ENCODE measurements at places on chromosomes 11 and 22.

DNA sequence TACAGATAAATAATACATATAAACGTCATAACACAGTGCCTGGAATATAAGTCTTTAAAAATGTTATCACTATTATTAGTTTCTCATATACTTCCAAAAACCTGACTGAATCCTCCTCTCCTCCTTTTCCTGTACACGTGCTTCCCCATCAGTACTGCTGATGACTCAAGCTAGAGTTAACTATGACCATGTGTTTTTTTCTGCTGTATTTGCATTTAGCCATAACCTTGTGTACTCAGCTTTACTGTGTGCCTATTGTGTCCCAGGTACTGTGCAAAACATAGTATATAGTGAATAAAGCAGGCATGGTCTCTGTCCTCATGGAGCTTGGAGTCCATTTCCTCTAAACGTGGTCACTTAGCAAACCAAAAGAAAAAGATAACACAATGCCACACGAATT, 56.5 kb upstream of the ARHGAP32 start:
- DNase-seq: no peak

DNA sequence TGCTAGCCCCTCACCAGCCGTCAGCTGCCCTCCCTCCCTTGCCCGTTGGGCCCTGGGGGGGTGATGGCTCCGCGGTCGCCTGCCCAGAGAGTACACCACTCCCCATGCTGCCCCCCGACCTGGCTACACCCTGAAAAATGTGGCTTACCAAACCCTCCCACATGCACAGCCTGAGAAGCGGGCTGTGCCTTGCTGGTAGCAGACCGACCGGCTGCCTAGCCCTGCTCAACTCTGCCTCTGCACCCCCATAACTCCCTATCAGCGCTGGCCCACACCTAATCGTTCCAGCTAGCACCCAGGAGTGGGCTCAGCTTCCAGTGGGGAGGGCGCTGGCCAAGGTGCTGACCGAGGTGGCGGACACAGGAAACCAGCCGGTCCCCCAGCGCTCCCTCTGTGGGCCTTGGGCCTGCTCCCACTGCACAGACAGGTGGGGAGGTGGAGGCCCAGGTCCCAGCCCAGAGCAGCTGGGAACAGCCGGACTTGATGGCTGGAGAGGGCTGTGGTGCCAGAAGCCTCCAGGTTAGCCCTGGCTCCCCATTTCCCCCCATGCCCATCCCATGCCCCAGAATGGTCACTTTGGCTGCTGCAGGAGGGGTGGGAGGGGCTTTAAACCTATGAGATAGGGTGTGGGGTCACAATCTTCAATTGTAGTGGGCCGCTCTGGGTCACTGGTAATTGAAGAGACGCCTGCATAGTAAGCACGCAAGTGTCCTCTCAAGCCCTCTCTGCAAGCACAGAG, 32.1 kb upstream of the PRODH start:
- DNase-seq: no peak

DNA sequence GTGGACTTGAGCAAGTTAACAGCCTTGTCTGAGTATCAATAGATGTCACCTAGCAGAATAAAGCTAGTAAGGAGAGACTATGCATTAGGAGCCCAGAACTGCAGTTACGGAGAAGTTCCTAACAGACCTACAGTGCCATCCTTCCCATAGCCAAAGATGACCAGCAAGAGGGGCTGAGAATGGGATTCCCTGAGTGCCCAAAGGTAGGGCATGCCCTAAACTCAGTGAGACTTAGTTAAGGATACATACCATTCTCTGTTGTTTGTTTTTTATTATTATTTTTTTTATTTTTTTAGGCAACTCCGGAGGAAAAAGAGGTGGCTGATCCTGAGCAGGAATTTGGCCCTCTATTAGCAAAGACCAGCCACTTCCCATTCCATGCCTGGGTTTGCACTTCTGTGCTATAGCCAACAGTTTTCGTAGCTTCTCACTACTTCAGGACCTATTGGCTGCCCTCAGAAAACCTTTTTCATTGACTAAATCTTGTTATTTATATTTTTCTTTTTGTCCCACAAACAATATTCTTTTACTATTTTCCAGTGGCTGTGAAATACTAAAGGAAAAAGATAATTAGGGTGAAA, 33.3 kb upstream of the CCDC34 start:
- DNase-seq: no peak

- DNase-seq: no peak
These were observed 179.9 kb downstream of the DBX1 start for GRCh38 chr11:19980388-19980787.

DNA sequence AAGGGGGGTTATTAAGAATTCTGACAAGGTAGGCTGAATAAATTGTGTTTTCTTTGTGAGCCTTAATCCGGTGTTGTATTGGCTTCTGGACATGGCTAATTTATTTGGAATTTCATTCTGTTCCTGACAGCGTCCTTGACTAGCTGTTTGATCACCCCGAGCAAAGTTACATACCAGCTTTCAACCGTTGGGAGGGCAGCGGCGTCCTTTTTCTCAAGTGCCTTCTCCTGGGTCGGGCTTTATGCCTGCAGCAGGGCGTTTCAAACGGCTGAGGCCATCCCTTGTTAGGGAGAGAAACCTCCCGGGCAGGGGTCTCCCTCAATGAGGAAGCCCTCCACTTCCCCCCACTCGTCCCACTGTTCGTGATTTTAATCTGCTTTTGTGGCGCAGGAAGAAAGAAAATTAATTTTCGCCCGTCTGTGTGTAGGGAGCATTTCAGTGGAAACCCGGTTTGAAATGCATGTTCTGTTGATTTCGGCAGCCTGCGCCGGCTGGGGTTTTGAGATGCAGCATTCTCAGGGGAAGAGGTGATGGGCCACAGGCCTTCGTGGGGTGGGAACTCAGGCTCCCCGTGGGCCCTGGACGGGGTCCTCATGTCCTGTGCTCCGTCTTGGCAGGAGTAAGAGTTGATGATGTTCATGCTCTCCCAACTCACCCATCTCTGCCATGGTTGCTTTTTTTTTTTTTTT, 2.9 kb upstream of the SMIM38 start:
- no peak for DNase-seq

DNA sequence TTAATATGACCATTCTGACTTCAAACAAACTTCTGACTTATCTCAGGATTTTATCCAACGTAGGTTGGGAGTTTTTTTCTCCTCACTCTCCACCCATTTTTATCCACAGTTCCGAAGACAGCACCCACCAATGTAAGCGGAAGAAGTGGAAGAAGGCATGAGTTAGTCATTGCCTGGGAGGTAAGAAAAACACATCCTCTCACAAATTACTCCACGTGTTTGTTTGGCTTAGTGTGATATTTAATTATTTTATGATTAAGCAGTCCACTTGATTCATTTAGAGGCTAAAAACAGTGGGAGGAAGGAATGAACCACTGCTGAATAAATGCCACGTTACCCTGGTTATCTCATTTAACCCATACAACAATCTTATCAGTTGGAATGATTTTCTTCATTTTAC, 389.6 kb upstream of the ARHGAP42 start:
- DNase-seq: no peak

DNA sequence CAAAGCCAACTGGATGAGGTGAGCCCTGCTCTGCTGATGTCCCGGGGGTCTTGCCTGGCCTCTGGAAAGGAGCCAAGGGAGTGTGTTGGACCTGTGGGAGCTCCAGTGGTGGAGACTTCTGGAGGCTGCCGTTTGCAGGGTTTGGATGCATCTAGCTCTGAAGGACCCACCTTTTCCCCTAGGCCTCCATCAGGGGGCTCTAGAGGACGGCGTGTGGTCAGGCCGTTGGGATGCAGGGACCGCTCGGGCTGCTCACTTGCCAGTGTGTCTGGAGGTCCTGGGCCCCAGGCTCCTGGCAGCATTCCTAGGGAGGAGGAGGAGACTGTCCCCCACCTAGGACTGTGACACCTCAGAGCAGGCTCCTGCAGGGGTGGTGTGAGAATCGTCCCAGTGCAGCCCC, 58.3 kb downstream of the PRDM11 start:
- DNase-seq: no peak

DNA sequence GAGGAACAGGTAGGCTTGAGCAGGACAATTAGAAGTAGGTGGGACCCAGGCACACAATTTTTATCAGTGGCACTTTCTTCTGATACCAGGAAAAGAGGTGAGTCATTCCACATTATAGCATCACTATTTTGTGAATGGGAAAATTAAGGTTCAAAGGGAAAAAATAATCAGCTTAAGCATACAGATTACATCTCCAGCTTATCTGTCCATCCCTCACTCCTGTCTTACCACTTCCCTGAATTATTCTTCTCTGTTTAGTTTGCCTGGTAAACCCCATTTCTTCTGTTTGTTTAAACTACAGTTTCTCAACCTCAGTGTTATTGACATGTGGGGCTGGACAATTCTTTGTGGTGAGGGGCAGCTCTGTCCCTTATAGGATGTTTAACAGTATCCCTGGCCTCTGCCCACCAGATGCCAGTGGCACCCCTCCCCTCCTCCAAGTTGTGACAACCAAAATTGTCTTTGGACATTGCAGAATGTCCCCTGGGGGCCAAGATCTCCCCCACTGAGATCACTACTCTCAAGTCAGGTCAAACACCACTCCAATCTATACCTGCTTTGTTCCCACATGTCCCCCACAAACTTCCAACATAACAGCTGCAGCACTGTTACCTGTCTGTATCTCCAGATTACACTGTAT, 8.5 kb upstream of the XBP1 start:
- no peak for DNase-seq

DNA sequence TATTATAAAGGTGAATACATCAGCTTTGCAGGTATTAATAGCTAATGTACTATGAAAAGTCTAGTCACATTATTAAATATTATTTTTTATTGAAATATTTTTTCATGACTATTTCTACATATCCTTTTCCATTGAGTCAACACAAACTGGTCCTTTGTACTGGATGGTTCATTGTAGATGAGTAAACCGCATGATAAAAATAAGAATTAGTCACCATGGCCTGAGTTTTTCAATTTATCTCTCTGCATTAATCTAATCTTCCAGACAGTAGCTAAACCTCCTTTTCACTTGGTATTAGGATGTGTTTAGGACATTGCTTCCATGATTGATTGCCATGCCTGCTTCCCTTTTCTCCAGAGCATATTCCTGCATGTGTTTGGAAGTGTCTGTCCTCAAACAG, 439.4 kb upstream of the ARHGAP42 start:
- DNase-seq: no peak

- DNase-seq: no peak
These were observed 168.6 kb downstream of the ADAMTS15 start for GRCh38 chr11:130617001-130617400.

DNA sequence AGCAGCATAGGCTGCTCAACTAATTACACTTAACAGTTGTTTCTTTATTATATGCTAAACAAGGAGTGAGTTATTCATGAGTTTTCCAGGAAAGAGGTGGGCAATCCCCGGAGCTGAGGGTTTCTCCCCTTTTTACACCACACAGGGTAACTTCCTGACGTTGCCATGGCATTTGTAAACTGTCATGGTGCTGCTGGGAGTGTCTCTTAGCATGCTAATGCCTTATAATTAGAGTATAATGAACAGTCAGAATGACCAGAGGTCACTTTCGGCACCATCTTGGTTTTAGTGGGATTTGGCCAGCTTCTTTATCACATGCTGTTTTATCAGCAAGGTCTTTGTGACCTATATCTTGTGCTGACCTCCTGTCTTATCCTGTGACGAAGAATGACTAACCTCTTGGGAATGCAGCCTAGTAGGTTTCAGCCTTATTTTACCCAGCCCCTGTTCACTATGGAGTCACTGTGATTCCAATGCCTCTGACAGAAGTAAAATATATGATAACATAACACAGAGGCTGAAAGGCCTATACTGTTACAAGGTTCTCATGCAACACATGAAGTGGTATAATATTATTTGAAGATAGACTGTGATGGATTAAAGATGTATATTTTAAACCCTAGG, 41.3 kb upstream of the RDX start:
- DNase-seq: no peak

Measured in activated CD4-positive, CD25-positive, alpha-beta regulatory T cell treated with anti-CD3 and anti-CD28 coated beads, Interleukin-2, amount 50 U/mL, for 72 hours (primary cell).